NB4 (cell line): ENCODE measurements at places on chromosomes 5 and 9.

- DNase-seq, result peak; percentile 38
Measured at GRCh38 chr5:122101636-122102285, 23.7 kb upstream of the LOX start.

GRCh38 chr9:117000196-117000723 is 313.2 kb downstream of the TRIM32 start:
- no peak for DNase-seq

GRCh38 chr5:175246242-175246888 is 197.6 kb downstream of the DRD1 start:
- DNase-seq, result peak; percentile 11

GRCh38 chr5:18534119-18534518 is 899.9 kb downstream of the TAF11L14 start:
- no peak for DNase-seq

DNA sequence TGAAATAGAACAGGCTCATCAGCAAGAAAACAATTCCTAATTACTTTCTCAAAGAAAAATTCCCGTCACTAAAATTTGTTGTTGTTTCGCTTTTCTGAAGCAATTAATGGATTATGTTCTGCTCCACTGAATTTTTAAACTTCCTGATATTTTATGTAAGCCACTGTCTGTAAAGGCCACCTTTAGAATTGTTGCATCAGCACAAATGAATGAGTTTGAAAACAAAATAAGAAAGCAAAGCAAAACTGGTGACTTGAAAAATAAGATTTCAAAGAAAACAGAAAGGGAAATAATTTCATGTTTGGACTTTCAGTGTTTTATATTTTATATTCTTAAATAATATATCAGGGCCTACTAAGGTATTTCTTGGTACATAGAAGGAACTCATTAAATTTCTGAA is 636.3 kb upstream of the TYRP1 start:
- DNase-seq, result no peak

- DNase-seq, result no peak
Measured at GRCh38 chr9:136225366-136225747, 20.3 kb downstream of the QSOX2 start.

DNA sequence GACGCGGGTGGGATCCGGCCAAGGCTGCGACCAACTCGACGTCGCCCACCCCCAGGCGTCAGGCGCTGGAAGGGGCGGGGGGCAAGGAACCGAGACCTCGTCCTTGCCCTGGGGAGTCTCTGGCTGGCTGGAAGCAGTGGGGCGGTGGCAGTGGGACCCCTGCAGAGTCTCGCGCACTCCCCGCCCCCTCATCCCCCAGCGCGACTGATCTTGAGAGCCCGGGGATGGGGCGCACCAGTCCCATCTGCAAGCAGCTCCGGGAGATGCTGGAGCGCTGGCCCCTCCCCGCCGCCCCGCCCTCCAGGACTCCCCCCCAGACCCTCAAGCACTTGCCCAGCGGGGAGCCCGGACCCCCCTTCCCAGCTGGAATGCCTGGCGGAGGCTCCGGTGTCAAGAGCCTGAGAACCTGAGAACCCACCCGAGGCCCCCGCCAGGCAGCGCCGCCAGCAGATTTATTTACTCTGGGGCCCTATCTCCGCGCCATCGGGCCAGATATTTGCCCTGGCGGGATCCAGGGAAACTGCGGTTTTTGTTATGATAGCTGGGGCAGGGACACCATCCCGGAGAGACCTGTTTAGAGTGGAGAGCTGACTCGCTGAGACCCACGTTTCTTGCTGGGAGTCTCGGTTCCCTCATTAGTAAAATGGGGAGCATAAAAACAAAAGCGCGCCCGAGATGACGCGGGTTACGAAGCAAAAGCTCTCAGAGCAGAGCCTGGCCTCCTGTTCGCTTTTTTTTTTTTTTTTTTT is 1.2 kb downstream of the PRRT1B start:
- no peak for DNase-seq

GRCh38 chr9:295576-295975 is 80.9 kb downstream of the DOCK8 start:
- no peak for DNase-seq

GRCh38 chr9:6973762-6974161 is 216.0 kb downstream of the KDM4C start:
- peak; percentile 81 for DNase-seq

GRCh38 chr5:175688352-175689146 is 30.7 kb downstream of the HRH2 start:
- DNase-seq, result no peak

GRCh38 chr5:42520957-42521356 is 97.7 kb downstream of the GHR start:
- no peak for DNase-seq

DNA sequence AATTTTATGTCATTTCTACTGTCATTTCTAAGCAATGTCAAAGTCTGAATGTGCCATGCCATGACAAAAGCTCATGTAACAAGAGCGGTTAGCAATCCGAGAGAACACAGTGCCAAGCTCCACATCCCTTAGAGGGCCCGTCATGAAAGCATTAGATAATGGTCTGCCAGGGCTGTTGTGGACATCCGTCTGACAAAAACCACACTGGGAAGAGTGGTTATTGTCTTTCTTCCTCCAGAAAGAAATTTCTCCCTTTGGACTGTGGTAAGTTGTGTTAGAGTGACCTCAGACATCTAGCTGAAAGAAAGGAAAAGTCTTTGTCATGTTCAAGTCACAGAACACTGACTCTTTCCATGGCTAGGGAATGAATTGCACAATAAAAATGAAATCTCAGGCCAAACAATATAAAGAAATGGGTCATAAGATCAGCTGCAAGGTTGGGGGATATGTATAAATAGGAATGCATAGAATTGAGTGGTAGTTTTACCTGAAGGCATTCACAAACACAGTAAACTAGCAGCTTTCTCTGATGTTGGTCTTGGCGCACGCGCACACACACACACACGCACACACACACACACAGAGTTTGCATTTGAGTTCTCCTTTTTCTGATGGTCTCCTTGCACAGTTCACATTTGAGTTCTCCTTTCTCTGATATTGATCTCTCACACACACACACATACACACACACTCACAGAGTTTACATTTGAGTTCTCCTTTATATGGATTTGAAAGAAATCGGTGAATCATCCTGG is 5.3 kb downstream of the SLC1A3 start:
- DNase-seq, result peak; percentile 30

- no peak for DNase-seq
Measured at GRCh38 chr9:87527211-87527916, 29.7 kb downstream of the DAPK1 start.

- DNase-seq, result peak; percentile 35
Measured at GRCh38 chr5:32083981-32084430, 90.1 kb downstream of the GOLPH3 start.

DNA sequence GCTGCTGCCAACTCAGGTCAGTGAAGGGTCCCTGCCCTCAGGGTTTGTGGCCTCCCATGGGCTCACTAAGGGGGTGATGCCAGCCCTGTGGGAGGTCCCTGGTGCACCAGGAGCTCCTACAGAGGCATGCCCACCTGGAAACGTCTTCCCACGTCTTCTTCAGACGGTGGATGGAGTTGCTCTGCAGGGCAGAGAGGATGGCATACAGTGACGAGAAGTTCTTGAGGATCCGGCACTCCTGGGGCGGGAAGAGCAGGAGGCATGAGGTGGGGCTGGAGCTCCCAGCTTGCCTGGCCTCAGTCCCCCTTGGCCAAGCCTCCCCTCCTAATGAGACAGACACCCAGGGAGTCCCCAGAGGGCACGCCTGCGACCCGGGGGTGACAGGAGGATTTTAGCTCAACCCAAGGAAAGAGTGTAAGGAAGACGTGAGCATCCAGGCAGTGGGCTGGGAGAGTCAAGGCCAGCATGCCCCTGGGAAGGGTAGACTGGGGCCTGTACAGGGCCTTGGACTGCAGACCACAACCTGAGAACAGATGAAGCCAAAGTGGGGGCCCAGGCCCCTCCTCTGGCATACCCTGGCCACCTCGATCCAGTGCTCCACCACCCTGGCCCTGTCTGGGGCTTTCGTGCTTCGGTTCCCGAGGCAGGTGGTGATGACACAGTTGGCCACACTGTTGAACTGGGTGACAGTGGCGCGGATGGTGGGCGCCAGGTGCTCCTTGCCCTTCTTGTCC is 14.4 kb downstream of the RALGDS start:
- no peak for DNase-seq

- no peak for DNase-seq
Measured at GRCh38 chr5:89572696-89573095, 689.7 kb upstream of the MEF2C start.

DNA sequence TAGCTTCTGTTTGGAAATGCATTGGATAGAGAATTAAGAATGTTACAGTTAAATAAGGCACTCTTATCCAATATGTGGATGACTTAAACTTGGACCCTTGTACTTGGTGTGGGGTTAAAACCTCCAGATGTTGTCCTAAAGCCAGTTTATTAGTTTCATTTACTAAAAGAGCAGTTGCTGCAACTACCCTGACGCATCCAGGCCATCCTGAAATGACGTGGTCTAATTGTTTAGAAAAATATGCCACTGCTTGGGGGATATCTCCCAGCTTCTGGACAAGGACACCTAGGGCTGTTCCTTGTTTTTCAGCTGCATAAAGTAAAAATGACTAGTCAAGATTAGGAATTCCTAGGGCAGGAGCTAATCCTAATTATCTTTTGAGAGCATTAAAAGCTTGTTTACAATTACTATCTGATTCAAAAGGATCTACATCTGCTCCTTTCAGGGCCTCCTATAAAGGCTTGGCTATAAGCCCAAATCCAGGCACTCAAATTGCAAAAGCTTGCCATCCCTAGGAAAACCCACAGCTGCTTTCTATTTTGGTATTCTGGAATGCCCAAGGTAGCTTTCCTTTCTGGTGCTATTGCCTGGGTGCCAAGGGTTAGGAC is 45.7 kb upstream of the SLCO4C1 start:
- no peak for DNase-seq

DNA sequence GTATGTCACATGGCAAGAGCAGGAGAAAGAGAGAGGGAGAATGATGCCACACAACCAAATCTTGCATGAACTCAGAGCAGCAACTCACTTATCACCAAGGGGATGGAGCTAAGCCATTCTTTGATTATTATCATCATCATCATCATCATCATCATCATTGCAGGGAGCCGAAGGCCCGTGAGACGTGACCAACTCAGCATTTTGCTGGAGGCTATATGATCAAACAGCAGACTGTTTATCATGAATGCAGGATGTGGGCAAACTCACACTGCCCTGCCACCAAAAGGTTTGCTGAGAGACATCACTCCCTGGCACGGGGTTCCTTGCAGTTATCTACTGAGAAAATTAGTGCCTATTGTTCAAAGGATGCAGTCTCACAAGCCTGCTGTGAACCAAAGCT is 8.6 kb upstream of the ZNF169 start:
- DNase-seq, result no peak

- DNase-seq, result no peak
Measured at GRCh38 chr9:135479469-135480052, at the start of gene PPP1R26. TSS of gene PPP1R26 (plus strand) at chr9:135479782. CDS start at chr9:135484511, 4,729 bp downstream.

DNA sequence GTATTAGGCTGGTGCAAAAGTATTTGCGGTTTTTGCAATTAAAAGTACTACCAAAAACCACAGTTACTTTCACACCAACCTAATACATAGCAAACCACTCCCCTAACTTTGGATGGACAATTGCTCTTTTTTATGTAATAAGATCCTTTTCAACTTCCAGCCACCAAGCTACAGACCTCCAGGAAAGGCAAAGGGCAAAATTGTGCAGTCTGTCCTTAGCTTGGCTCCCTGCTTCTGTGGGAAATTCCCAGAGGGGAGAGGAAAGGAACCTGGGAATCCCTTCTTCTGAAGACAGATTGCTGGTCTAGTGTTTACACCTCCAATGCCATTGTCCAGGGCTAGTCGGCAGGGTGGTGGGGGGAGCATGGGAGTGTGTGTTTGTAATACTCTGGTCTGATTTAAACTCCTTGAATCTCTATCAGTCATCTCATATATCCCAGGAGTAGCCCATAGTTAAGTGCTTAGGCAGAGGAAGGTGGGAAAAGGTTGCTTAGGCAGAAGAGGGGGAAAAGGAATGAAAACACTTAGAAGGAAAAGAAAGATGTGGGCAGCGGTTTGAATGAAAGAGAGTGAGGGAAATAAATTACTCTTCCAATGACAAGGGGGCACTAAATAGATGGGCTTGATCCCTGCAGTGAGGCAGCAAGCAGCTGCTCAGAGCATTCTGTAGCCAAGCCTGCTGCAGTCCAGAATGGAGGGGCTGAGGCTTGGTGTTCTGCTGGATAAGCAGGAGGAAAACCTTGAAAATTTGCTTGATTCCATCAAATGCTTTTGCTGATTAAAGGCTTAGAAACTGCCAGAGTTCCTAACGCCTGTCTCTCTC is 86.9 kb upstream of the MAP1B start:
- no peak for DNase-seq

- DNase-seq, result no peak
Measured at GRCh38 chr9:125674981-125675973, 31.7 kb downstream of the MAPKAP1 start.

- no peak for DNase-seq
Measured at GRCh38 chr5:59800347-59800893, 93.1 kb downstream of the PDE4D start.

DNA sequence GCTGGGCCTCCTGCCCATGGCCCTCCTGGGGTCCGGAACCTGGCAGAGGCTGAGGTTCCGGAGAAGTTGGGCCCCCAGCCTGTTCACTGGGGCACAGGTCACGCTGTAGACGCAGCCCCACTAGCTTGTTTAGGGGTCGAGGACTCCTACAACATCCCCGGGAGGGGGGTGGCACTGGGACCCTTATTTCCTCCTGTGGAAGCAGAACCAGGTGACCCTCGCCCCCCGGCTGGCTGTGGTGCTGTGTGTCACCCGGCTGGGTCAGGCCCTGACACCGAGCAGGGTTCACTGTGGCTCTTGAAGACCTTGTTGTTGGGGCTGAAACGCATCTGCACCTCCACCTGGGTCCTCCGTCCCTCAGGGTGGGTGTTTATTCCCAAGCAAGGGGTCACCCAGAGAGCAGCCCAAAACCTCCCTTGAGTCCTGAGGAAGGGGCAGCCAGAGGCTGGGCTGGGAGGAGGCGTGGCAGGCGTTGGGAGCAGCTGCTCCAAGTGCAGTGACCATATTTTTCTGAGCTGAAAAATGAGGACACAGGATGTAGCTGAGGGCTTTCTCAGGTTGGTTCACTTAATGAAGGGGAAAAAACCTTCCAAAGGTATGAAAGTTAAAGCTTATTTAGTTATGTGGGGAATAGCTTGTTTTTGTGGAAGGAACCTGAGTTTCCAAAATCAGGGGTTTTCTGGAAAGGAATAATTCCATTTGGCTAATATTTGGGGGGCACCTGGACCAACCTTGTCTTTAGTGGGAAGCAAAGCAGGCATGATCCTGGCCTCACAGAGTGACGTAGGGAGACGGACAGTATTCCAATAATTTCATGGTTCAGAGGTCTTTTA is 164.7 kb upstream of the IER5L start:
- DNase-seq, result no peak

DNA sequence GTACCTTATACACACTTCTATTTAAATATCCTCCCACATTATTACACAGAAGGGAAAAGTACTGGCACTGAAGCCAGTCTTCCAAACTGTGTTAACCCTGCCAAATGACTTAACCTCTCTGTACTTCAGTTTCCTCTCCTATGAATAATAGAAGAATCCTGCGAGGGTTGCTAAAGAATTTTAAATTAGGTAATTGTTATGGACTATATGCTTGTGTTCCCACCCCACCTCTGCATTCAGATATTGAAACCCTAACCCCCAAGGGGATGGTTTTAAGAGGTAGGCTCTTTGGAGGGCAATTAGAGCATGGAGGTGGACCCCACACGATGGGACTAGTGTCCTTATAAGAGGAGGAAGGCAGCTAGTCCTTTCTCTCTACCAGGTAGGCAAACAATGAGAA is 72.7 kb downstream of the TTLL11 start:
- DNase-seq, result no peak

GRCh38 chr9:123425261-123425821 is 69.3 kb downstream of the CRB2 start:
- DNase-seq, result no peak

GRCh38 chr5:90174236-90174635 is 235.3 kb downstream of the CETN3 start:
- DNase-seq, result no peak

- no peak for DNase-seq
Measured at GRCh38 chr9:3458806-3459475, 66.9 kb downstream of the RFX3 start.
